Activated T-helper 2 cell treated with anti-CD3 and anti-CD28 coated beads, Interferon-gamma antibody, Interleukin-2, Interleukin-4, amounts not matched to agents 10 μg/mL and 5 μg/mL and 100 μg/mL, durations not matched to agents 14 hours and 24 hours and 36 hours (primary cell): ENCODE measurements at places on chromosomes 2 and 18. TPM values are rescaled to one million over a fixed set of nuclear protein-coding genes. Genes with fewer than 3 reads are reported as not detected.

Gene CBLN2
- not detected in 2 replicates for total RNA-seq

Gene SDC1
- total RNA-seq: 0.59 and 0.62 TPM in 2 replicates

Gene CAPN13
- total RNA-seq: not detected in 2 replicates

Gene RAD51AP2
- not detected in 2 replicates for total RNA-seq

Gene QPCT
- total RNA-seq: 0.48 and 0.71 TPM in 2 replicates

Gene SERPINB11
- total RNA-seq: not detected in 2 replicates

Gene NYAP2
- total RNA-seq: not detected in 2 replicates

Gene MC4R
- total RNA-seq: not detected in 2 replicates

Gene RAB27B
- total RNA-seq: 0.75 and 0.92 TPM in 2 replicates
